Activated T-helper 2 cell treated with anti-CD3 and anti-CD28 coated beads, Interferon-gamma antibody, Interleukin-2, Interleukin-4, amounts not matched to agents 10 μg/mL and 5 μg/mL and 100 μg/mL, durations not matched to agents 14 hours and 24 hours and 36 hours (primary cell): ENCODE measurements at places on chromosomes 3 and 15. TPM values are rescaled to one million over a fixed set of nuclear protein-coding genes. Genes with fewer than 3 reads are reported as not detected.

DNA sequence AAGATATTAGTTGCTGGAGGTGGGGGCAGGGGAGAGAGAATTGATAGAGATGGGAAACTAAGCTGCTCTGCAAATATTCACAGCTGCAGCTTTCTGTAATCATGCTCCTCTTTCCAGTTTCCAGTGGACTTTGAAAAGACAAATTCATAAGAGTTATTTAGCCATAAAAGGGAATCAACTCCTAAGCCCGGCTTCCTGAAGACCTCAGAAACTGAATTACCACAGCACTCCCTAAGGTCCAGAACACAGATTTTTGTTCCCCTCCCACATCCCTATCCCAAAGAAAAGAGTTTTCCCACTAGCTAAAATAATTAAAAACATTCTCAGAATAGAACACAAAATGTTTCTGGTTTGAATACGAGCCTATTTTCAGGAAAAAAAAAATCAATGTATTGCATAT, 871.8 kb upstream of the NR2F2 start:
- H3K27ac ChIP-seq = no peak overlapping the region
- DNase-seq = no peak
- no peak overlapping the region for H3K4me3 ChIP-seq

- no peaks in the 10 kb centered on the region for H3K27me3 ChIP-seq
- H3K4me1 ChIP-seq = no peaks in the 10 kb centered on the region
- H3K36me3 ChIP-seq = no peaks in the 10 kb centered on the region
- no peak for DNase-seq
- H3K4me3 ChIP-seq = no peak overlapping the region
Measured at GRCh38 chr3:173748105-173748504, 350.6 kb downstream of the NLGN1 start.

DNA sequence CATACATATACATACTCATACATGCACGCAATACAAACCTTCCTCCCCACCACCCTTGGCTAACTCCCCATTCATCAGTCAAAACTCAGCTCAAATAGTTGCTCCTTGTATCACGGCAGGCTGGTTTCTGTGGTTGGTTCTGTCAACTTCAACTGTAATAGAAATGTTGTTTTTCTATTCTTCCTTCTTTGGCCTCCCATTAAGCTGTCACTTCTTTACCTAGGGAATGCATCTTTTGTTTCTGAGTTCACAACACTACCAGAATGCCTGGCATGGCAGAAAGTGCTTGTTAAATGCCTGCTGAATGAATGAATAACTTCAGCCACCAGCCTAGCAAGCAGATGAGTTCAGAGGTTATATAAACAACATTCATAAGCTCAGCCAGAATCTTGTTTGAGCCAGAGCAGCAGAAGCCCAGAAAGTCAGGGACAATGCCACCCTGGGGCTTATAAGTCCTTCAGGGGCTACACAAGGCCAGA, 63.1 kb downstream of the B3GALNT1 start:
- no peaks in the 10 kb centered on the region for H3K4me1 ChIP-seq
- H3K4me3 ChIP-seq = no peak overlapping the region
- H3K36me3 ChIP-seq = no peaks in the 10 kb centered on the region
- DNase-seq = no peak

Gene IP6K1
- 36.9 and 40.7 TPM in 2 replicates for total RNA-seq

Gene TNNC1
- total RNA-seq = 0.34 and 0.46 TPM in 2 replicates

DNA sequence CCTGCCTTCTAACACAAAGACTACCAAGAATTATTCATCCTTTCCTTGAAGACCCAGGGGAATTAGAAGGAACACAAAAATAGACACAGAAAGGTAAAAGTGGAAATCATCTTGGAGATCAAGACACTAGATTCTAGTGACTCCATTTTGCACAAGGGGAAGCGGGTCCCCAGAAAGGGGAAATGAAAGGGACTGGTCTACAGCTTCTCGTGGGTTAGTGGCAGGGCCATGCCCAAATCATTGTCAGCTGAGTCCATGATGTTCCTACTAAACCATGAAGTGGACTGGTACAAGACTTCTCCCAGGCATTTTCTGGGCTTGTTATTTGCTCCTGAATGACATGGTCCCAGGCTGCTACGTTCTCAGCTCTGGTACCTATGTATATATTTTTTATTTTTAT, 230.7 kb upstream of the TPRG1 start:
- DNase-seq = no peak
- peaks cover 32% of the 10 kb centered on the region for H3K27me3 ChIP-seq
- no peaks in the 10 kb centered on the region for H3K36me3 ChIP-seq
- no peak overlapping the region for H3K27ac ChIP-seq
- H3K4me3 ChIP-seq = no peak overlapping the region
- H3K4me1 ChIP-seq = peaks cover 13% of the 10 kb centered on the region

- no peak overlapping the region for H3K4me3 ChIP-seq
- H3K4me1 ChIP-seq = peaks cover 8% of the 10 kb centered on the region
- no peak for DNase-seq
- no peaks in the 10 kb centered on the region for H3K36me3 ChIP-seq
- no peak overlapping the region for H3K27ac ChIP-seq
Measured at GRCh38 chr3:107662124-107662507, 139.4 kb downstream of the BBX start.

Gene LINGO1
- total RNA-seq = not detected in 2 replicates

DNA sequence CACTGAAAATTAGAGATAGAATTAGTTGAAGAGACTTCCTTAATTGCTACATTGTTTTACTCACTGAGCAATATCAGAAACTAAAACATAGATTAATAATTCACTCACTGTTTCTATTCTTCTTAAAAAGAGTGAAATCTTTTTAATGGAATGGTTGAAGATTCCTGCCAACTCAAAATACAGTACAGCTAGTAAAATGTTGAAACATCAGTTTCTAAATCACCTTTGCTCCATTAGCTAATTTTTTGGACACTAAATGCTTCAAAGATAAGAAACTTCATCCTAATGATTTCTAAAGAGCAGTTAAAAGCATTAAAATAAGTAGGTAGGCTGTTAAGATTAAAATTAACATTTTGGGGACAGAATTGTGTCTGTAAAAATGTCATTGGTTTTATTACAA, 10.5 kb upstream of the NIT2 start:
- DNase-seq = no peak
- no peak overlapping the region for H3K4me3 ChIP-seq
- no peak overlapping the region for H3K27ac ChIP-seq
- H3K4me1 ChIP-seq = no peaks in the 10 kb centered on the region
- H3K36me3 ChIP-seq = peaks cover 21% of the 10 kb centered on the region

DNA sequence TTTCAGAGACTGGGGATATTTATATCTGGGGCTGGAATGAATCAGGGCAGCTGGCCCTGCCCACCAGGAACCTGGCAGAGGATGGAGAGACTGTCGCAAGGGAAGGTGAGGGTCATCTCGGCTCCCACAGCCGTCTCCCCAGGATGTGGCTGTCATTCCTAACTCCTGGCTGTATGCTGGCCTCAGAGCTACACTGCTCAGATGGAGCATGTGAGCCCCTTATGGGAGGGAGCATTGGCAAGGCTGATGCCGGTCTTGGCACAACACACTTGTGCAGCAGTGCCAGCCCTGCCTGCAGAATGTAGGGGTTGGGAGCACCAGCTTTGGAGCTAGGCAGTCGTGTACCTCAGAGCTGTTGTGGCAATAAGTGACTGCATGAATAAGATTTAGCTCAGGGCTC, 5.2 kb downstream of the RCCD1 start:
- peaks cover 12% of the 10 kb centered on the region for H3K4me1 ChIP-seq
- no peaks in the 10 kb centered on the region for H3K27me3 ChIP-seq
- no peak for DNase-seq
- H3K4me3 ChIP-seq = no peak overlapping the region
- peaks cover 56% of the 10 kb centered on the region for H3K36me3 ChIP-seq
- H3K27ac ChIP-seq = no peak overlapping the region

DNA sequence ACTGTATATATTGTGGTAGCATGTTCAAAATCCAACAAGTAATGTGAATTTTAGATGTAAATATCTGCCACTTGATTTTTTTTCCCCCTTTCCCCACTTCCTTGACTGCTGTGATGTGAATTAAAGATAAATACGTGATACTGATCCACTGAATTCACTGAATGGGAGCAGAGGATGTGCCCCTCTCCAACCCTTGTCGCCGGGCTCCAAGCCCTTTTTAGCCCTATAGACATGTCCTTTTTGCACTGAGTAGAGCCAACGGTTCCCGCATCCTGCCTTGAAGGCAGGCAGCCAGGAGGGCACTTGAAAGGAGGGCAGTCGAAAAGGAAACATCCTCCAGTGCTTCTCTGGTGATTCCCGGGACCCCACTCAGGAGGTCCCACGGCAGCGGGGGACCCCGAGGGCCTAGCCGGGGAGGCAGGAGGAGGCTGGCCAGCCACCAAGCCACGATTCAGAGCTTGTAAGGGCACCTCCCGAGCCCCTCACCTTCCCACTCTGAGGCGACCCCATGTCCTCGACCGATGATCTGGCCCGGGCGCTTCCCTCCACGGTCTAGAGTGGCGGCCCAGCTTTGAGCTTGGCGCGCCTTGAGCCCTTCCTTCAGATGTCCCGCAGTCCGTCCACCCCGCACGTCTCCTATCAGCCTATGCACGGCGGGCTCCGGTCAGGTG, 901 bp upstream of the MANF start:
- no peak for DNase-seq
- peaks cover 34% of the 10 kb centered on the region for H3K4me1 ChIP-seq
- peak overlapping the region; percentile 97 for H3K27ac ChIP-seq
- H3K4me3 ChIP-seq = peak overlapping the region; percentile 96
- peaks cover 53% of the 10 kb centered on the region for H3K36me3 ChIP-seq
- H3K27me3 ChIP-seq = no peaks in the 10 kb centered on the region

Gene EIF4E3
- total RNA-seq = 17.3 and 17.9 TPM in 2 replicates

GRCh38 chr3:171374260-171374659, 85.9 kb downstream of the TNIK start:
- no peak overlapping the region for H3K4me3 ChIP-seq
- peaks cover 7% of the 10 kb centered on the region for H3K36me3 ChIP-seq
- H3K4me1 ChIP-seq = peaks cover 47% of the 10 kb centered on the region
- H3K27ac ChIP-seq = no peak overlapping the region
- no peaks in the 10 kb centered on the region for H3K27me3 ChIP-seq

Gene GOLGA6B
- not detected in 2 replicates for total RNA-seq

DNA sequence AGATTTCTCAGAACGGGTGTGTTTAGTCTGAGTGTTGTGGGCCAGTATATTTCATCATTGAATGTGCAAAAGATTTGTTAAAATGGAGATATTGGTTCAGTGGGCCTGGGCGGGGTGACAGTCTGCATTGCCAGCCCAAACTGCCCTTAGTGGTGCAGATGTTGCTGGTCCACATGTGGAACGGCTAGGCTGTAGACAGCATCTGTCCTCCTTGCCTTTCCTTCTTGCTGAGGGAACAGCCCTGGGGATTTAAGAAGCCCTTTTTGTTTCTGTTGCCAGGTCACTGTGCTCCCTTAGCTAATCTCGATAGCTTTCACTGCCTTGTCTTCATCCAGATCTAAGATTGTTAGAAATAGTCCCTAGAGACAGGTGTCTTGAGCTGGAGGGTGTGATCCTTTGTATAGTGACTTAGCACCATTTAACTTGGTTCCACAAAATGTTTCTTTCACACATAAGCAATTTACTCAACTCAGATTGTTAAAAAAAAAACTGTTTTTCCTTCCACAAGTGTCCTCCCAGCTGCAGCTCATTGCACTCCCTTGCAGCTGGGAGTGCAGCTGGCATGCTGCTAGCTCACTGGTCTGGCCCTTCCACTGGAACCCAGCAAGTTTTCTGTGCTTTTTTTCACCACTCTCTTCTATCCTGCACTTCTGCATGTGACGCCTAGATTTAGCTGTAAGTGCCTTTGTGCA, 37.5 kb downstream of the GAP43 start:
- H3K27ac ChIP-seq = no peak overlapping the region
- DNase-seq = no peak
- no peaks in the 10 kb centered on the region for H3K36me3 ChIP-seq
- H3K4me3 ChIP-seq = no peak overlapping the region
- peaks cover 34% of the 10 kb centered on the region for H3K4me1 ChIP-seq
- H3K27me3 ChIP-seq = peaks cover 8% of the 10 kb centered on the region

DNA sequence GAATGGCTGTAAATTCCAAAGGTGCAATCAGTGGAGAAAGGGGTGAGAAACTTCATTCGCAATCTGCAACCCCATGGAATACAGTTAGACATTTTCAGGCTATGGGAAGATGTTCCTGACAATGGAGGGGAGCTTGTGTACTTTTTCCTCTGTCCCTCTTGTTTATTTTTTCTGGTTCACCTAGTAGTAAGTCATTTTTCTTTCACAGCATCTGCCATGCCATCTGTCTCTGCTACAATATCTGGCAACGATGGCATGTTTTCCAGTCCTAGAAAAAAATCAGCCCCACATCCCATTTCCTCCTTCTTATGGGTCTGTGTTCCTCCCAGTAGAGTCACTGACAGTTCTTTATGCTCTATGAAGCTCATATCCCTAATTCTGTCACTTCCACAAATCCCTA, 76.0 kb downstream of the SSR3 start:
- no peaks in the 10 kb centered on the region for H3K36me3 ChIP-seq
- H3K27me3 ChIP-seq = peaks cover 51% of the 10 kb centered on the region
- no peak for DNase-seq

Gene C3orf22
- total RNA-seq = not detected in 2 replicates

DNA sequence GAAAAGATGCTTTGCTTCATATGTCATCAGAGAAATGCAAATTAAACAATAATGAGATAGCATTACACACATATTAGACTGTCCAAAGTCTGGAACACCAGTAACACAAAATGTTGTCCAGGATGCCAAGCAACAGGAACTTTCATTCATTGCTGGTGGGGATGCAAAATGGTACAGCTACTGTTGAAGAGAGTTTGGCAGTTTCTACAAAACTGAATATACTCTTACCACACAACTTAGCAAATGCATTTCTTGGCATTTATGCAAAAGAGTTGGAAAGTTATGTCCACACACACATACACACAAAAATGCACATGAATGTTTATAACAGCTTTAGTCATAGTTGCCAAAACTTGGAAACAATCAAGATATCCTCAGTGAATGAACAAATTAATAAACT, 195.2 kb upstream of the MME start:
- no peaks in the 10 kb centered on the region for H3K36me3 ChIP-seq
- no peaks in the 10 kb centered on the region for H3K27me3 ChIP-seq
- no peak overlapping the region for H3K4me3 ChIP-seq
- no peak for DNase-seq
- H3K4me1 ChIP-seq = no peaks in the 10 kb centered on the region

GRCh38 chr15:44712346-44713005, 1.2 kb downstream of the B2M start:
- H3K27me3 ChIP-seq = no peaks in the 10 kb centered on the region
- H3K27ac ChIP-seq = peak overlapping the region; percentile 99
- peak overlapping the region; percentile 98 for H3K4me3 ChIP-seq
- peak; percentile 67 for DNase-seq
- H3K4me1 ChIP-seq = peaks cover 53% of the 10 kb centered on the region

Gene LRTM1
- total RNA-seq = not detected in 2 replicates

GRCh38 chr3:124829819-124830554, 57.2 kb downstream of the ITGB5 start:
- peaks cover 2% of the 10 kb centered on the region for H3K4me1 ChIP-seq
- peaks cover 27% of the 10 kb centered on the region for H3K27me3 ChIP-seq
- H3K36me3 ChIP-seq = no peaks in the 10 kb centered on the region
- H3K4me3 ChIP-seq = no peak overlapping the region
- H3K27ac ChIP-seq = no peak overlapping the region
